ENCODE measurements at places on chromosomes 6 and 20.
A peak's percentile ranks its signal among the peaks of the same experiment; 100 is the strongest.

GRCh38 chr6:16496210-16496609 is 257.8 kb downstream of the GMPR start:
- DNase-seq = no peak

DNA sequence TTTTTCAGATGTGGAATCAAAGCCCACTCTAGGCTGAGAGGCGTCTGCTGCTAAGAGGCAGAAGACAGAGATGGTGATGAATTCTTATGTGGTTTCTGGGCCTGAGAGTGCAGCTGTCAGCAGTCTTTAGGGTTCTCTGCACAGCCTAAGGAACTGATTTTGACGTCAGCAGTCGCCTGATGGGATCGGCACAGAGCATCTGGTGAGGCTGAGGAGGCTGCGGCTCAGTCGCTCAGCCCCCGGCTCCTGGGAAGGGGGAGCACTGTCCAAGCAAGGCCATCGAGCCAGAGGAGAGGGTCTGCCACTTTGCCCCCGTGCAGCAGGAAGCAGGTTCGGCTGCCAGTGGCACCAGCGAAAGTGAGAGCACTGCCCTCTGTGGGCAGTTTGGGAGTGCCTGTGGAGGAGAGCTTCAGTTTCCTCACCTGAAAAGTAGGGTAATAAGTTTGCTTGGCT is 92.5 kb downstream of the TCP11 start:
- no peak for DNase-seq

DNA sequence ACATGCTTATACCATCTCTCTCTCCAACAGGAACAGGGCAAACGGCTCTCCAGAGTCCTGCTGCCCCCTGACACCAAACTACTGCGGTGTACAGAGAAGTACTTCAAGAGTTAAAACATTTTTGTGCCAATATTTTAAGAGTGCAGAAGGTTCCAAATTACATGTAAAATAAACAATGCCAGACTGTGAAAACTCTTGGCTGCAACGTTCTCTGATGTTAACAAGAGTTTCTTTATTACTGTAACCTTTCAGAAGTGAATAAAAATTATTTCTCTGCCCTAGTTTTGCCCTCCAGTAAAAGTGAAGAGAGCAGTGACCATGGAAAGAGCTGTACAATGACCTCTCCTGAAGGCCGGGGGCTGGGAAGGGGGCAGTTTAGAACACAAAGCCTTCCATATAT is 41.4 kb upstream of the FAM83C start:
- no peak for DNase-seq

- no peak for DNase-seq
Measured at GRCh38 chr6:147905711-147906110, 397.2 kb downstream of the SAMD5 start.

DNA sequence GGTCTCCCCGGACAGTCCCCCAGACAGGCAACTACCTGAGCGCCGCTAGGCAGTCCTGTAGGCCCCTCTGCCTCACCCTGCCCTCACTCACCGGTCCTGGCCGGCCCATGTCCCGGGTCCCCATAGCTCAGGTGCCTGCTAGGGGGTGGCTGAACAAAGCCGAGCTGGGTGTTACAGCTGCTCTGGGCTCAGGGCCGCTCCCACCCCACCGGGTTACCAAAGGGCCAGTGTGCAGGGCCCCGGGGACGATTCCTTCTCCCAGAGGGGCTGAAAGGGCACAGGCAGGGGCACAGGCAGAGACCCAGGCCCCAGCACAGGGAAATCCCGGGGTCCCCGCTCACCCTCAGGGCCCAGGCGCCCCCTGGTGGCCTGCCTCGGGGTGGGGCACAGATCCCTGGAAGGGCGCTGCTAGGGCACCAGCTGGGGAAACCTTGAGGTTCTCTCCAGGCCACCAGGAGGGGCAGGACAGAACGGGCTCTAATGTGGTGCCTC is 118.4 kb downstream of the GRM4 start:
- DNase-seq = peak; percentile 63

GRCh38 chr20:32285621-32286371 is 8.3 kb downstream of the KIF3B start:
- no peak for DNase-seq

GRCh38 chr6:48915591-48915990 is 547.5 kb downstream of the MMUT start:
- no peak for DNase-seq

DNA sequence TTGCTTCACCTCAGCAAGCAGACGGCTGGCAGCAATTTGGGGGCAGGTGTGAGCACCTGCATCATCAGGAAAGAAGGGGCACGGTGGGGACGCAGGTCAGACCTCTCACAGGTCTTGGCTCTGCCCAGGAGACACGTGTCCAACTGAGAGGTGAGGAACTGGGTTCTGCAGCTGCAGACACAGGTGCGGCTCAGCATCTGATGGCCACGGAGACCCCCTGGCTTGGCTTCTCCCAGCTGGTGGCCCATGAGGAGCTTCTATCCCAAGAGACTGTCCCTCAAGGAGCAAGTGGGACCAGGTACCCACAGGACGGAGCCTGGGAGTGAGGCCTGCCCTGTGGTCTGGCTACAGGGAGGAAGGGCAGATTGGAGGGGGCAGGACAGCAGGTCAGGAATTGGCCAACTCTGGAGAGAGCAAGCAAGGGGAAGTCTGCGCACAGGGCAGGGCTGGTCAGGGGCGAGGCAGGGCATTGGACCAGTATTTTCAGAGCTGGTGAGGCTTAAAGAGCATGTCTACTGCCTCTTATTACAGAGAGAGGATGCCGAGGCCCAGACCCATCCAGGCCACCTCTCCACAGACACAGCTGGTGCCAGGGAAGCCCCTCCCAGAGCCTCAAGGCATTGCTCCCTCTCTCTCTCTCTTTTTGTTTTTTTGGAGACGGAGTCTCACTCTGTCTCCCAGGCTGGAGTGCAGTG is 4.2 kb downstream of the STMN3 start:
- no peak for DNase-seq

DNA sequence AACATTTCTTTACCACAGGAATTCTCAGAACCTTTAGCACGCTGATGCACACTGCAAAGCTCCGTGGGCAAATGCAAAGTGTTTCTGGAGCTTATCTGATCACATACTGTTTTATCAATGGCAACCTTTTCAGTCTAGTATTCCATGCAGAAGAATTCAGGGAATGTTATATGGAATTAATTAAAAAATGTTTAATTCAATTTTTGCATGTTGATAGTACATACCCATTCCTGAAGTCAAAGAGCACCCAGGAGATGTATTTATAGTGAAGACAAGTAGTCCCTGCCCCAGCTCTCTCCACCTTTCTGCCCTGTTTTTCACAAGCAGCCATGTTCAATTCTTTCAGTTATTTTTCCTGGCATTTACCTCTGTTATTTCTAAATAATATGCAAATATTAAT is 55.2 kb downstream of the DTNBP1 start:
- no peak for DNase-seq

GRCh38 chr20:6057139-6057538 is 3.3 kb upstream of the LRRN4 start:
- no peak for DNase-seq

GRCh38 chr6:138005846-138006245 is 101.4 kb downstream of the PERP start:
- DNase-seq = no peak

DNA sequence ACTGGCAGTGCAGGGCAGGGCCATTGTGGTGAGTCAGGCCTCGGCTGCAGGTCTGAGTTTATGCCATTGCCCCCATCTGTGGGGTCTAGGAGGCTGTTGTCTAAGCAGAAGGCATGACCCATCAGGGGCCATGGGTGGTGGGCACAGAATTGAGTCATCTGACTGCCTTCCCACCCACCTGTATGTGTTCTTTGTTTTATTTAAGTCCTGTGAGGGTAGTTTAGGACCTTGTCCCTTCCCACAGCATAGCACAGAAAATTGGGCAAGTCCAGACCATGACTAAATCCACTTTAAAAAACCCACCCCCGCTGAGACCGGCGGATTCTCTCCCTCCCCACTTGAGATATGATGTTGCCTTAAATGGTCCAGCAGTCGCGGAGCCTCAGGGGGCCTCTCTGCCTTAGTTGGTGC is 40.3 kb downstream of the ERMARD start:
- no peak for DNase-seq

DNA sequence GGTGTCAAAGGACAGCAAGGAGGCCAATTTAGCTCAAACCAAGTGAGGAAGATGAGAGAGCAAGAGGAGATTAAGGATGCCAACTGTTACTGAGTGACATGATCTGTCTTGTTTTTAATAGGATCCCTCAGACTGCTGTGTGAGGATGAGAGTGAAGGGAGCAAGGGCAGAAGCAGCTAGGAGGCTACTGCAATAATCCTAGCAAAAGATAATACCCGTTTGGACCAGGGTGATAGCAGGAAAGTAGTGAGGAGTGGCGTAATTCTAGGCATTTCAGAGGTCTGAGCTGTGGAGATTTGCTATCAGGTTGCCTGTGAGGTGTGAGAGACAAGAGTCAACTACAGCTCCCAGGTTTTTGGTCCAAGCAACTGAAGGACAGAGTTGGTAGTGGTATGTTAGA is 14.7 kb downstream of the UBE2V1 start:
- no peak for DNase-seq

DNA sequence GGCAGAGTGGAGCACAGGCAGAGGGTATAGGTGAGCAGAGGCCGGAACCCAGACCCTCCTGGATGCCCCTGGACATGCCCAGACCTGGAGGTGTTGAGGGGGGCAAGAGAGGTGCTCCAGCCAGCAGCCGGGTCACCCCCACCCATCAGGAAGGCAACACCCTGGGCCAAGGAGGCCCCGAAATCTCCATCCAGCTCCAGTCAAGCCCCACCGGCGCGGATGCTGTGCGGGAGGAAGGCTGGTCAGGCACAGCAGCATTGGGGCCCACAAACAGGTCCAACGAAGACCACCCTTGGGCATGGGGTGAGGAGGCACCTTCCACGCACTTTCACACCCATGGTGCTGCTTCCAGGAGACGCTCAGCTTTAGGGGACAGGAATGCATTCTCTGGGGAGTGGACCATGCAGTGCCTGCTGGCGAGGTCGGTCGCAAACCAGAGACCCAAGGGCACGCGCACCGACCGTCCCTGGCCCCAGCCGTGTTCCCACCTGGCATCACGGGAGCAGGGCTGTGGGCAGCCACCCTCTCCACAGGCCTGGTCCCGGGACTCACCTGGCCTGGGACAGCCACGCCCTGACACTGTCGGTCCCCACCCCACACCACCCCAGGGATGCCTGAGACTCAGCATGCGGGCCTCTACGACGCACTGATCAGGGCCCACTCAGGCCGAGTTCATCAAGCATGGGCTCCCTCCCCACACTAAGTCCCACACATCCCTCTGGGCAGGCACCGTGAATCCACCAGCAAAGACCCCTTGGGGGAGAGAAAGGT is 43.6 kb upstream of the ZBP1 start:
- no peak for DNase-seq

GRCh38 chr20:57212534-57213276 is 53.7 kb downstream of the BMP7 start:
- DNase-seq = peak; percentile 100

GRCh38 chr6:160005211-160005610 is 36.3 kb downstream of the IGF2R start:
- no peak for DNase-seq

GRCh38 chr20:44910690-44911262 is 916 bp downstream of the PABPC1L start:
- DNase-seq = no peak

DNA sequence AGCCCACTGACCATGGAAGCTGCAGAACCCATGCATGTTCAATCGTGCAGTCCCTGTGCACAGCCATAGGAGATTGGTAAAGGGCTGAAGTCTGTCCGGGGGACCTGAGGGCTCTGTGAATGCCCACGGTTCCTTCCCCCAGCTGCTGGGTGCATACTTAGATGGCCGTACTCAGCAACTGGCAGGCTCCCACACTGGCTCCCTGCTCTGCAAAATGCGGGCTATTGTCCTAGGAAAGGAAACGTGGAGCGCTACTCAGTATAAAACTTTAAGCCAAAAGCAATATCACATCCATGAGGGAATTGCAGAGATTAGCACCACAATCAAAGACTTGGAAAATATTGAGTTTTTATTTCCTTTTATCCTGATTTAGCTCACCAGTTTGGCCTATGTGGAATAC is 202.0 kb downstream of the WDR27 start:
- DNase-seq = no peak

GRCh38 chr6:81621816-81622395 is 130.6 kb downstream of the TENT5A start:
- no peak for DNase-seq

GRCh38 chr6:6980999-6981597 is 126.7 kb upstream of the RREB1 start:
- DNase-seq = no peak

GRCh38 chr6:127938701-127939100 is 37.8 kb upstream of the THEMIS start:
- no peak for DNase-seq

All from HTR-8/SVneo (cell line).